ENCODE measurements at places on chromosomes 16 and 17. TPM values are rescaled to one million over a fixed set of nuclear protein-coding genes. Genes with fewer than 3 reads are reported as not detected.

DNA sequence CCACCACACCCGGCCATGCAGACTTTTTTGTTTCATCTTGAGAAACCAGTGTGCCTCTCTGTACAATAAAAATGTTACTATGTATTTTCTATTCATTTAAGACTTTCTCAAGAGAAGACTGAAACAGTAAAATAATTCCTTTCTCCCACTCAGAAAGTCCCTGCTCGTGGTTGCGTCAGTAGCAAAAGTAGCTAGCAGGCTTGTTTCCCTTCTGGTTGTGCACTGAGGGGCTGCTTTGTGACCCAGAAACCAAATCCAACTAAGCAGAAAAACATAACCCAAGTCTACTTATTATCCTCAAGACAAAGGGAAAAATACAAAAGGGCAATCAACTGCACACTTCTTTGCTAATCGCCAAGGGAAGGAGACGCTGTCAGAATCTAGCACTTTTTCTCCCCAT lies 3.4 kb upstream of the PNPO start:
- no peak for DNase-seq

- peak; percentile 63 for DNase-seq
Observed at GRCh38 chr16:31869511-31870201, 4.0 kb upstream of the ZNF267 start.

- DNase-seq = no peak
Observed at GRCh38 chr16:3655396-3656159, 1.1 kb downstream of the DNASE1 start.

DNA sequence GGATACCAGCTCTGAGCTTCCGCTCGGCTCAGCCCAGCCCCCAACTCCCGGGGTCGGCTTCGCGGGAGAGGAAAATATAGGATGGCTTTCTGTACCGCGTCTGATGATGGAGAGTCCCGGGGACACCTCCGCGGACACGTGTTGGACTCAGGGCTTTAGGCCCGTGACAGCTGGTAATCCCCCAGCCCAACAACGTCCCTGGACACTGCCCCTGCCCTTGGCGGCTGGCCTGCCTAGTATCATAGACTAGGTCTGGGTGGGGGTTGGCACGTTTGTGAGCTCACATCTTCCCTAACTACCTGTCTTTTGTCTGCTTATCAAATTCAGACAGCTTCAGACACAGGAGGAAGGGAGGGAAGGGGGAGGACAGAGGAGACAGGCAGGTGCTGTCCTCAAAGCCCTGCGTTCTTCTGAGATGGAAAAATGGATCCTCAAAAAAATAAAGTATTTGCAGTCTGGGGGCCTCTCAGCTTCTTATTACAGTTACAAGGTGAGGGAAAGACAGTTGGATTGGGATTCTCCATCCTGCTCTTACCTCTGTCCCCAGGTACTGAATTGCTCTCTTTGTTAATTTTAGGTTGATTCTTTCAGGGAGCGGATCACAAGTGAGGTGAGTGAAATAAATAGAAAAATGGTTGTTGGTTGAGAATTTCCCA lies 698 bp downstream of the PSME3 start:
- no peak for DNase-seq

GRCh38 chr17:73293031-73293430 lies 18.8 kb downstream of the CDC42EP4 start:
- DNase-seq = no peak

DNA sequence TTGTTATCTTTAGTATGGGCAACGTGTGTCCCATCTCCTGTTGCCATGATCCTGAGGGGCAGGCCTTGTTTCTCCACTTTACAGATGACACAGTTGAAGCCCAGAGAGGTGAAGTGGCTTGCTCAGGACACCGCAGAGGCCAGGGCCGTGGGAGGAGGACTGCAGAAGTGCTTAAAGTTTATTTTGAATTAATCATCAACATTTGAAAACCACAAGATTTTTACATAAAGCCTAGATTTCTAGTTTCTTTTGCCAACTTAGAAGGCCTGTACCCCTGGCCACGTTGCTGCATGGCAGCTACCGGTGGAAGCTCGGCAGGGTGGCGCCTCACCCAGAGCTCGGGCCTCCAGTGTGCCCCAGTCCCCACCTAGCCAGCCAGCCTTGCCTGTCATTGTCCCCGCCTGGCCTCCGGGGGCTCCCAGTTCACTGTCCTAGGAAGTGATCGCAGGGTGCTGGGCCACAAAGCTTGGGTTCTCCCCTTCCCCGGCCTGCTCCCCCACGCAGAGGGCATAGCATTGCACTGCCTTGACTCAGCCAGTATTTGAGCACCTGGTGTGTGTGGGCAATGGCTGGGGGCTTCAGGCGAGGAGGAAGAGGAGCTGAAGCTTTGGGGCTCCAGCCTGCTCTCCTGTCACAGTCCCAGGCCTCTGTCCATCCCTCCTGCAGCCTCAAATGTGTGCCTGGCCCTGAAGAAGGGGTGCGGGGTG lies 14.8 kb upstream of the ADCY7 start:
- DNase-seq = no peak

DNA sequence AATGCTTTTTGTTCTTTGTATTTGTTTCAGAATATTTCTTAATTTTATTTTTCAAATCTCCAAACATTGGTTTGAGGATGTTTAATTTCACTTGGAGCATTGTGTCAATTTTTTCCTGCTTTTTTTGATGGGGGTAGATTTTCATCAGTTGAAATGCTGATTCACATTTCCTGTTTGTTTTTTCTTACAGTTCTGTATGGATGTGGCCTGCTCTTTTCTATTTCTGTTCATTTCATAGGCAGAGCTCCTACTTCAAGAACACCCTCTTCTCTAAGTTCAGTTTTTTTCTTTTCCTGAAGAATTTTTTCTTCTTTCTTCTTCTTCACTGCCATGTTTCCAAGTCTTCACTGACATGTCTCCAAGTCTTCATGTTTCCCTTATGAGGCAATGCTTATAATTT lies 8.8 kb downstream of the MBTD1 start:
- no peak for DNase-seq

- no peak for DNase-seq
Observed at GRCh38 chr17:78965491-78965924, 14.2 kb downstream of the LGALS3BP start.

GRCh38 chr17:27319541-27320221 lies 25.8 kb downstream of the WSB1 start:
- peak; percentile 91 for DNase-seq

DNA sequence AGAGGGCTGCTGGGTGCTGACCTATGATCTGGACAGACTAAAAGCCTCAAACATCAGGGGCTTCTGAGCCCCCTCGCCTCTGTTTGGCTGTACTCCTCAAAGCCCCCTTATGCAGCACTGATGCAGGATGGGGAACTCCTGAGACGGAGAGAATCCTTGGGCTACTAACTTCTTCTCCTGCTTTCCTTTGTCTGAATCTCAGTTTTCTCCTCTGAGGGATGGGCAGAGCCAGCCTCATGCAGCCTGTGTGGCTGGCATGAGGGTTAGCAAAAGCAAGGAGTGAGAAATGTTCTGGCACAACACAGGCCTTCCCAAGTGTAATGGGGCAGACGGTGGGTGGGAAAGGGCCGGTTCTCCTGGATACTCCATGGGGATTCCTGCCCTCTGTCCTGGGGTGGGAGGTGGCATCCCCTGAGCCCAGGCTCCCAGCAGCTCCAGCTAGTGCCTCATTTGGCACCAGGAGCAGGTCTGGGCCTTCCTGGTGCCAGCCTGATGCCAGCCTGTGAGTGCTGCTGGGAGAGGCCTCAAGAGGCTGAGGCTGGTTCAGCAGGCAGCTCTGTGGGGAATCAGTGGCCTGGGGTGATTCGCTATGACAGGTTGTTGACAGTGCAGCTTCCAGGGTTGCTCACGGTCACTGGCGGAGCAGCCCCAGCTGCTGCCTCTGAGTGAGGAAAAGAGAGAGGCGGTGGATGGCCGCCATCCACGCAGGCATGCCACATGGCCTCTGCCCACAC lies 4.0 kb upstream of the BRD7 start:
- no peak for DNase-seq

DNA sequence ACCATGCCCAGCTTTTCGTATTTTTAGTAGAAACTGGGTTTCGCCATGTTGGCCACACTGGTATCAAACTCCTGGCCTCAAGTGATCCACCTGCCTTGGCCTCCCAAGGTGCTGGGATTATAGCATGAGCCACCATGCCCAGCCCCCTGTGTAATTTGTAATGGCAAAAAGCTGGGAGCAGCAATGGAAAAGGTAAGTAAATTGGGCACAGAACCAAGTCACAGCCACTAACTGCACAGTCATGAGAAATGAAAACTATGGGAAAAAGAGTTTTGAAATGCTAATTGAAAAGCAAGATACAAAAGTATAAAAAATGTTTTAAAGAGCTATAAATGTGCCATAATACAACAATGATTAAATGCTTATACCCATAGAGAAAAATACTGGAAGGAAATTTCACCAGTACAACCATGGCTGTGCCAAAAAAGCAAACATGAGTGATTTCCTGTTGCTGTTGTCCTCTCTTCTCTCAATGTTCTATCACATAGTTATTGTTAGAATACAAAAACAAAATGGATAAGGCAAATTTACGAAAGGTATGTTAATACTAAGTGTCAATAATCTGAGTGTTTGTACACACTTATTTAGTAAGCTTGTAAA lies 6.2 kb downstream of the NTAN1 start:
- DNase-seq = no peak

- no peak for DNase-seq
Observed at GRCh38 chr16:354291-354881, 1.9 kb upstream of the AXIN1 start.

DNA sequence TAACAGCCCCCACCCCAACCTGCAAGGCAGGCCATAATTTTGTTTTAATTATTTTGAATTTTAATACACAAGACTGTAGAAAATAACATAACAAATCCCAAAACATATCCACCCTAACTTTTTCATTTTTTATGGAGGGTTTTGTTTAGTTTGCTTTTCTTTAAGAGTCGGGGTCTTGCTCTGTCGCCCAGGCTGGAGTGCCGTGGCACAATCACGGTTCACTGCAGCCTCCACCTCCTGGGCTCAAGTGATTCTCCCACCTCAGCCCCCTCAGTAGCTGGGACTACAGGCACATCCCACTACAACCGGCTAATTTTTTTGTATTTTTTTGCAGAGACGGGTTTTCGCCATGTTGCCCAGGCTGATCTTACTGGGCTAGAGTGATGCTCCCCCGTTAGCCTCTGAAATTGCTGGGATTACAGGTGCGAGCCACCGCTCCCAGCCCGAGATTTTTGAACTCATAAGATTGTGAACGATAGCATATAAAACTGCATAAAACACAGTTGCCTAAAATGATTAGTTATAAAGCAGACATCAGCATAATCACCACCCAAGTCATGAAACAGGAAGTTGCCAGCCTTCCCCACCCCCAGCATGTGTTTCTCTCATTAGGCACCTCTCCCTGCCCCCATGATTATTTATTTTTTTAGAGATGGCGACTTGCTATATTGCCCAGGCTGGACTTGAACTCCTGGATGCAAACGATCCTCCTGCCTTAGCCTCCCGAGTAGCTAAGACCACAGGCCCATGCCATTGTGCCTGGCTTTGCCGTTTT lies 13.6 kb upstream of the DOC2B start:
- no peak for DNase-seq

Gene C16orf90
- total RNA-seq = not detected

Gene CD300E
- total RNA-seq = 17.3 TPM

Gene ABCC12
- total RNA-seq = not detected

Gene DLG4
- total RNA-seq = 20.1 TPM

Measured in lung (tissue), 17 donors.